Activated CD4-positive, alpha-beta memory T cell treated with anti-CD3 and anti-CD28 coated beads, Interleukin-2, amount 10 ng/mL, durations not matched to agents 7 days and 5 days (primary cell): ENCODE measurements at places on chromosomes 7 and 10. TPM values are rescaled to one million over a fixed set of nuclear protein-coding genes. Genes with fewer than 3 reads are reported as not detected.

WDFY4 gene
- total RNA-seq: 0.08 TPM

GRCh38 chr7:87312215-87312865, 33.1 kb upstream of the CROT start:
- DNase-seq: peak; percentile 54
- no peaks in the 10 kb centered on the region for H3K4me1 ChIP-seq
- no peaks in the 10 kb centered on the region for H3K27me3 ChIP-seq
- H3K36me3 ChIP-seq: no peaks in the 10 kb centered on the region
- no peak overlapping the region for H3K27ac ChIP-seq

GRCh38 chr10:132149271-132149670, 37.5 kb upstream of the DPYSL4 start:
- H3K27me3 ChIP-seq: no peaks in the 10 kb centered on the region
- H3K4me3 ChIP-seq: no peak overlapping the region
- H3K4me1 ChIP-seq: no peaks in the 10 kb centered on the region
- no peak overlapping the region for H3K27ac ChIP-seq

DNA sequence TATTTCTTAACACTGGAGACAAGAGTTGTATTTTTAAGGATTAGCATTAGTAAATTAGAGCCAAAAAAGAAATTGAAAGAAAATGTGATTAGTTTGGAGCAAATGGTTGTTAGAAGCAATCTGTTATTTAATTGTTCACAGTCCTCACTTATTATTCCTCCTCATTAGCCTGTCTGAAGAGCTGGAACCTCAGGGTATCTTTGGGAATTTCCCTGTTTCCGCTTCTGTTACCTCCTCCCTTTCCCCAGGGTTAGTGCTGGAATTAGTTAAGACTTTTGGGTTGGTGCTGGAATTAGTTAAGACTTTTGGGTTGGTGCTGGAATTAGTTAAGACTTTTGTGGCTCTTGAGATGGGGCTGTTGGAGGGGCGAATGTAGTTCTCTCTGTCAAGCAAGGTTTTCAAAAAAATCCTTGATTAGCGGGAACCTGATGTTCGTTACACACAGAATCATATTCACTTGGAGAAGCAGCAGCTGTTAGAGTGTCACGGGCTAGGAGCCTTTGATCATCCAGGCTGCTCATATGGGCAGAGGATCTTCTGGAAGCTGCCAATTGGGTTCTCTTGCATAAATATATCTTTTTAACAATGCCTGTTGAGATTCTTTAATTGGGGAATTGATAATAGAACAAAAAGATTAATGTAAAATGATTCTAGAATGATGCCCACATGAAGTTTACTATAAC, 251.0 kb upstream of the NPSR1 start:
- DNase-seq: no peak
- no peaks in the 10 kb centered on the region for H3K36me3 ChIP-seq
- H3K27me3 ChIP-seq: no peaks in the 10 kb centered on the region
- H3K4me3 ChIP-seq: no peak overlapping the region

CPA2 gene
- not detected for total RNA-seq

DNA sequence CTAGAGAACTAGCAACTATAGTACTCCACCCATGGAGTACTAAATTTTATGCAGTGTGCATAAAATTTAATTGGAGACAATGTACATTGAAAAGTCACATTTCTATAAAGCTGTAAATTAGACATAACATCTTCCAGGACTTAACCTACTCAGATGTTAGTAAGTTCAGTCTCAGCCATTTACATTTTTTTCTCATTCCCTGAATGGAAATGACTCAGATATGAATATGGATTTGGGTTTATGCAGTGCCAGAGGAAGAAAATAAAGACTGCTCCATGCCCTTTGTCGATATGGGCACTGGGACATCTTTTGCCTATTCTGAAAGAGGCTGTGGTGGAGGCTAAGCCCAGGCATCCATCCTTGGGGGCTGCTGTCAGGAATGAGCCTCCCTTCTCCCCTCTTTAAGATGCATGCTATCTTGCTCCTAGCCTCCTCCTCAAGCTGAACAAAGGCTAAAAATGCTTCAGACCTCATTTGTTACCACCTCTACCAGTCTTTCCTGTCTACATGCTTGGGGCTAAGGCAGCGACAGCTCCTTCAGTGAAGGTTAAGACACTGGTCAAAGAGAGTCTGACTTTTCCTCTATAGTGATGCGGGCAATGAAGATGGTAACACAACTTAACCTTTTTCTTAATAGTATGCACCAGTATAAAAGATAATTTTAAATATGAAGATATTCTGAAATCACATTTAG, 486.8 kb upstream of the ANKRD30A start:
- H3K27me3 ChIP-seq: no peaks in the 10 kb centered on the region
- no peaks in the 10 kb centered on the region for H3K4me1 ChIP-seq
- no peak overlapping the region for H3K4me3 ChIP-seq
- H3K27ac ChIP-seq: no peak overlapping the region
- no peaks in the 10 kb centered on the region for H3K36me3 ChIP-seq

DNA sequence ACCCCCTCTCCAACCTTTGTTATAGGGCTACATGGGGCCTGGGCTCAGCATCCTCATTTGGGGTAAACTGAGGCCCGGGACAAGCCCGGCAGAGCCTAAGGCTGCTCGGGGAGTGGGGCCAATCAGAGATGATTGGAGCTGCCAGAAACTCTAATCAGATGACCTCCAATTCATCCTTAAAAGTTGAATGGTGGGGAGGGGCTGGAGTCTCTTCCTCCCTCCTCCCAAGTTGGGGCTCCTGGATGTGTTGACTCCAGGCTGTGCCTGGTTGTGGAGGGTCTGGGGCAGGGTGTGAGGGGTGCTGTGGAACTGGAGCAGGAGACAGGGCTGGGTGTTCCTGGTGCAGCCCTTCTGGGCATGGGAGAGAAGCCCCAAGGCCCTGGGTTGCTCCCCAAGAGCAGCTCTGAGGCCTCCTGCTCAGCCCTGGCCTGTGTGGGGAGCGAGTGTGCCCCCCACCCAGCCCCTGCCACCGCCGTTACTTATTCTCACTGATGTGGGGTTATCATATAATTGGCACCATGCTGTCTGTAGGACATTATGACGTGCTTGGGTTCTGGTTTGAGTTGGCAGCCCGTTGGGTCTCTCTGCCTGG, 2.2 kb downstream of the BHLHA15 start:
- peaks cover 9% of the 10 kb centered on the region for H3K4me1 ChIP-seq
- DNase-seq: no peak
- no peaks in the 10 kb centered on the region for H3K27me3 ChIP-seq
